ENCODE measurements at places on chromosomes 1 and 21.

DNA sequence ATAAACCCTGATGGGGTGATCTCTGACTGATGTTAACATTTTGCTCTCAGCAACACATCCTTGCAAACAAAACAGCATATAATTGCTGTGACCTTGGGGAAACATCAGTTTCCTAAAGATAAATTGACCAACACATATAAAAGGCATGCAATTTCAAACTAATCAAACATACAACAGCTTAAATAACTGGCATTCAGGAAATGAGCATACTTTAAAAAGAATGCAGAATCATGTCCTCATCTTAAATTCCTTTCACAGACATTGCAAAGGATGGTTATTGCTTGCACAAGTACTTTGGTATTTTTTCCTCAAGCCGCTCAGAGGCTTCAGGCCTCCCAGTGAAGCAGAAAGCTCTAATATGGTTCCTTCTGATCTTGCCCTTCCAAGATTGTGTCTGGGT is 53.4 kb upstream of the RGS18 start:
- no peak for DNase-seq

GRCh38 chr1:26607186-26607585 is 77.6 kb downstream of the RPS6KA1 start:
- no peak for DNase-seq

DNA sequence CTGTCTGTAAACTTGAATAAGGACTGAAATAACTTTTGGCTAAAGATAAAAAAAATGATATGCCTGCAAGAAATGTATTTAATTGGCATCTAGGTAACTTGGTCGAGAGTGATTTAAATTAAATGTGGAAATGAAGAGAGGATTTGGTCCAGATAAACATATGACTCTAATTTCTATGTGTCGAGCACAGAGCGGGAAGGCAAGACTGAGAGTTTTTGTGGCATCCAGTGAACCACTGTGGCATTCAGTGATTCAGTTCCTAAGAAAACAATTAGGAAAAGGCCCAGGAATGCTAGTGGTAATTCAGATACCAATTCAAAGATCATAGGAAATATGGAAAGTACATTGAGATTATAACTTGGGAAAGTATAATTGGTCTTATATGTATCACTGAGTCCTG is 39.6 kb downstream of the PDE4B start:
- no peak for DNase-seq

DNA sequence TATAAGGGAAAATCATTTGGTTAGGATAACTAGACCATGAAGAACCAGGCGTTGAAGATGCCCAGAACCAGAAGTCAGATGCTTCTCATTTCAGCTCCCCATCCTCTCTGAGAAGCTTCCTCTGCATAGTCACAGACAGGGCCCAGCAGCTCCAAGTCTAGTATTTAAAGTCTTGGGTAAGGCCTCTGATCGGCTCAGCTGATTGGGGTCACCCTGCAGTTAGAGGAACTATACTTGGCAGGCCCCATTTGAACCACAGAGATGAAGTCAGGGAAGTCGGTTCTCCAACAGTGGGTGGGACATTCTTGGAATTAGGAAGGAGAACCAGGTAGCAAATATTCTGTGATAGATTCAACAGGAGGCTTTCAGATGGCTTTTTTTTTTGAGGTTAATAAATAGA is 48.3 kb downstream of the SLC22A15 start:
- no peak for DNase-seq

GRCh38 chr1:25533775-25534409 is 9.5 kb upstream of the LDLRAP1 start:
- no peak for DNase-seq

DNA sequence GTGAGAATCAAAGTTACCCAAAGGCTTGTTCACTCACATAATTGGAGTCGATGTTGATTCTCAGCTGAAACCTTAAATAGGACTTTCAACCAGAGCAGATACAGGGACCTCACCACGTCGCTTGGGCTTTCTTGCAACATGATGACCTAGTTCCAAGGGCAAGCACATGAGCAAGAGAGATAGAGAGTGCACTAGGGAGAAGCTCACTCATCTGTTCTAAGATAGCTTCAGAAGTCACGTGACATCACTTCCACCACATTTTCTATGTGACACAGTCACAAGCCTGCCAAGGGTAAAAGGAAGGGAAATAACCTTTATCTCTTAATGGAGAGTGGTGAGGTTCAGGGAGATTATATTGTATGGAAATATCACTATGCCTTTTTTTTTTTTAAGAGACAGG is 470.1 kb upstream of the PLXNA2 start:
- DNase-seq, result no peak

DNA sequence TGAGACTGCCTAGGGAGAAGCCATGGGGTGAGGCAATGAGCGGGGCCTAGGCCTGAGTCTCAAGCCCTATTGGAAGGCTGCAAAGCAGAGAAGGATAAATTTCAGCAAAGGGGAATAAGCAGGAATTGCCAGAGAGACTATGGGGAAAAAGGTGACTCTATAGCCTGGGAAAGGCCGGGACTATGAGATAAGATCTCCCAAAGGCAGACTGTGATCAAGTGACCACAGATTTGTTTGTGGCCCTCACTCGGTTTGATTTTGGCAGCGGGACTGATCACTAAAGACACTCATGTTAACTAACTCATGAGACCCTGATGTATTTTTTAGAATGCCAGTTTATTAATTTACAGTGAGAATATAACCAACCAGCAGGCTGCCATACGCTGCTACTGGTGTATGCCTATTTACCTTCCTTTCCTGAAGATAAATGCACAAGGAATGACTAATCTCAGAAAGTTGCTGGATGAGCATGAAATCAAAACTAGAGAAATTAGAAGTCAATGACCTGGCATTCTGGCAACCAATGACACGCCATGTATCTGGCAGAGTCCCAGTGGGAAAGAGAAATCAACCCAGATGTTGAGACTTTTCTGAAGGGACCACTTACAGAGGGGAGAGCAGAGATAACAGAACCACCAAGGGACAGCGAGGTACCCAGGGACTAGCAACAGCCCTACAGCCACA is 4.3 kb downstream of the HSF2BP start:
- DNase-seq, result no peak

DNA sequence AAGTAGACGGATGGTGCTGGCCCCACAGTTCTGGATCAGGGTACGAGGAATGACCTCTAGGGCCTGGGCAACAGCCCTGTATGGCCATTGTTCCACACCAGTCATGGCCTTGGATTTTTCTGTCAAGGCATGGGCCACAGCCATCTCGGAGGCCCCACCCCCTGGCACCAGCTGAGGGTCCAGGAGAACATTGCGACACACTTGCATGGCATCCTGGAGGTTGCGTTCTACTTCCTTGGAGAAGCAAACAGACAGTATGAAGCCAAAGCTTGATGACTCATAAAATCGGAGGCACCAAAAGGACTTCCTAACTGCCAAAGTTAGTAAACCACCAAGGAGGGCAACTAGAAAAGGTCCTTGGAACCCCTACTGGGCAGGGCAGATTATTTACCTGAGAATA is 11.9 kb upstream of the VHLL start:
- no peak for DNase-seq

DNA sequence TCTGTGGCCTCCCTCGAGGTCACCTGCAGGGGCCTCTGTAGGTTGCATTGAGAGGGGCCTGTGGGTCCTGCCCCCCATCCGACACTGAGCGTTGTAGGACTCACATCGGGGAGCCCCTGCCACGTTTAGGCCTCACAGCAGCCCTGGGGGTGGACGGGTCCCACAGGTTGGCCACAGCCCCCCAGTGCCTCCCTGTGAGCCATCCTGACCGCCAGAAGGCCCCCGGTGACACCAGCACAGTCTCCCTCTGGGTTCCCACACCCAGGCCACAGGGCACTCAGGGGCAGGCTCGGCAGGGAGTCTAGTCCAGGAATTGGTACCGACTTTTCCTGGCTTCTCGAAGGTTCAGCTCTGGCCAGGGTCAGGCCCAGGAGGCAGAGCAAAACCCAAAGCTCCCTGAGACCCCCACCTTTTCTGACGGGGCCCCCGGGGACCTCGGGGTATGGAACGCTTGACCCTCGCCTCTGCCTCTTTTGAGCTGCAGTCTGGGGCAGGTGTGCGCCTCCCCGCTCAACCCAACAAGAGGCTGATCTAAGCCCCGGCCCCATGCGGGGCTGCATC is 13.9 kb upstream of the POFUT2 start:
- DNase-seq, result no peak

DNA sequence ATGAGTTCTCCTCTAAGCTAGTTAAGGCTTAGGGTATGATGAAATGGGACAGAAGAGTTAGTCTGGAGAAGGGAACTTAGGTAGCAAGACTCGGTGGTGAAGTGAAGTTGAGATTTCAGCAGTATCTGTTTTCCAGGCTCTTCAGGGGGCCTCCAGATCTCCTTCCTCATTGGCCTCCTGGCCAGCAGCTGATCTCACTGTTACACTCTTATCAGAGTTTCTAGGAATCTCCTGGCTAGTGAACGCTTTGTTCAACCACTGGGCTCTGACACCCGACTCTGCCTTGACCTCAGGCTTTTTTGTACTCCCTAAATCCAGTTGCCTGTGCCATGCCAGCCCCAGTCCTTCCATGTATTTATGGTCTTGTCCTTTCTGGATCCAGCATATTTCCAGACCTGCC is 311.0 kb downstream of the ASTN1 start:
- DNase-seq, result no peak

GRCh38 chr1:19333587-19334354 is 21.6 kb downstream of the SLC66A1 start:
- DNase-seq, result no peak

DNA sequence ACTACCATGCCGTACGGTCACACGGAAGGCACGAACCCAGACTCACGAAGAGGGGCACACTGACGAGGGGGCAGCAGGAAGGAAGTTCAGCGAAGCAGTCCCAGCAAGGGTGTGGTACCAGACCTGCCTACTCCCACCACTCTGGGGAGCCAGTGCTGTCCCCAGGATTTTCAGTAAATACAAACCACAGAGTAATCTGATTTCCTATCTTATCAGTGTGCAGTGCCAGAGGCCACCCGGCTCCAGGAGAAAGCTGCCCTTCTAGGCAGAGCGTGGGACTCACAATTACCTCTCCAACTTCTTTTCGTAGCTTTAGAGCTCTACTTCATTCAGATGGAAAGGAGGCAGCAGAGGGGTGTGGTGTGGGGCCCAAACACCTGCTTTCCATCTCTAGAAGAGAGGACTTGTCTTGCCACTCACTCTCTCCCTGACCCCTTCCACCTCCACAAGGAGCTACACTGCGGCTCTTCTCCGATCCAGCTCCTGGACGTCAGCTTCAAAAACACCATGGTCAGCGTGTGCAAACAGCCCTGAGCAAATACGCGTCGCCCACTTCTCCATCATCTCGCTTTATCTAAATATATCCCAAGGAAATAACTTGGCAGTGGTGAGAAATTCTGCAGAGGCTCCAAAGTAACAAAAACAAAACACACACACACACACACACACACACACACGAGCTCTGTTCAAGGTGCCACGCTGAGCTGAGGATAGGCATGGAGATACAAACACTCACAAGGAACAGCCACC is 98.5 kb downstream of the MRPL37 start:
- DNase-seq, result no peak

DNA sequence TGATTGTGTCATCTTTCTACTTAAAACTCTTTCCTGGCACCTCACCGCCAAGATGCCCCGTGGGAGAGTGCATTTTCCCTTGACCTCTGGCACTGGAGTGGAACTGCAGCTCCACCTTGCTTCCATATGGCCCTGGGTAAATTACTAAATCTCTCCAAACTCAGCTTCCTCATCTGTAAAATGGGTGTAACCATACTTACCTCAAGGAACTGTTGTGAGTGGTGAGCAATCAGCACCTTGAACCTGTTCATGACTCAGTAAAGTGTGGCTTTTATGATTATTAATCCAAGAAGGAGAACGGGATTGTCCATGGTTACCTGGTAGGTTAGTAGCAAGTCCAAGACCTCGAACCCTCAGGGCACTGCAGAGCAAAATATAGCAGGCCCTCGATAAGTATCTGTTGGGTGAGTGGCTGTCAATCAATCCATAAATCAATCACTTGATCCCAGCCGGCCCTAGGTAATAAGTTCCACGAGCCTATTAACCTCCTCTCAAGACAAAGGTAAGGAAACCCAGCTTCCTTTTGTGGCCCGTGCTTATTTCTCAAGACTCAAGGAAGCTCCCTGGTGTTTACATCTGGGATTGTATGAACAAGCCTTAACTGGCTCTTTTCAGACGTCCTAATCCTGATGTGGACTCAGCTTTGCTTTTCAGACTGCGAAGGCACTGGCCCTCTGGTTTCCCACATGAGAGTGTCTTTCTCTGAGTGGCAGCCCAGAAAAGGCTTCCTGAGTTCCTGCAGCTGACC is 114.0 kb upstream of the GJB5 start:
- no peak for DNase-seq

DNA sequence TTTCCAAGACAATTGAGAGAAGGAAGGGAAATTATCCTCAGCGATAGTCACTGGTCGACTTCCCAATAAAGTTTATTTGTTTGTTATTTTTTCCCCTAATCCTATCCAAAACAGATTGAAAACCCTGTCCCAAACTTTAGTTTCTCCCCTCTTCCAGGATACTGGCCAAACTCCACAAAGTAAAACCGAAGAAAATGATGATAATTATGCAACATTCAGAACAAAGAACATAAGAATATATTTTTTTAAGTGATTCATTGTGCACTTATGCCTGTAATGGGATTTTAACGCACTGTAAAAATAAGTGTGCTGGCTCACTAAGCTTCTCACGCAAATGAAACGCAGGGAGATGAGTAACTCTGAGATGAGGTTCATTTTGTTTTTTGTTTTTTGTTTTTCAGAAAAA is 6.0 kb downstream of the GLIS1 start:
- DNase-seq, result no peak

Measured in activated CD8-positive, alpha-beta memory T cell treated with anti-CD3 and anti-CD28 coated beads for 24 hours (primary cell).